Ecto neural progenitor cell (in vitro differentiated cells): ENCODE measurements at places on chromosomes 2 and 18.
A peak's percentile ranks its signal among the peaks of the same experiment; 100 is the strongest.

- DNase-seq: no peak
Observed at GRCh38 chr2:17867133-17867532, 11.3 kb upstream of the KCNS3 start.

DNA sequence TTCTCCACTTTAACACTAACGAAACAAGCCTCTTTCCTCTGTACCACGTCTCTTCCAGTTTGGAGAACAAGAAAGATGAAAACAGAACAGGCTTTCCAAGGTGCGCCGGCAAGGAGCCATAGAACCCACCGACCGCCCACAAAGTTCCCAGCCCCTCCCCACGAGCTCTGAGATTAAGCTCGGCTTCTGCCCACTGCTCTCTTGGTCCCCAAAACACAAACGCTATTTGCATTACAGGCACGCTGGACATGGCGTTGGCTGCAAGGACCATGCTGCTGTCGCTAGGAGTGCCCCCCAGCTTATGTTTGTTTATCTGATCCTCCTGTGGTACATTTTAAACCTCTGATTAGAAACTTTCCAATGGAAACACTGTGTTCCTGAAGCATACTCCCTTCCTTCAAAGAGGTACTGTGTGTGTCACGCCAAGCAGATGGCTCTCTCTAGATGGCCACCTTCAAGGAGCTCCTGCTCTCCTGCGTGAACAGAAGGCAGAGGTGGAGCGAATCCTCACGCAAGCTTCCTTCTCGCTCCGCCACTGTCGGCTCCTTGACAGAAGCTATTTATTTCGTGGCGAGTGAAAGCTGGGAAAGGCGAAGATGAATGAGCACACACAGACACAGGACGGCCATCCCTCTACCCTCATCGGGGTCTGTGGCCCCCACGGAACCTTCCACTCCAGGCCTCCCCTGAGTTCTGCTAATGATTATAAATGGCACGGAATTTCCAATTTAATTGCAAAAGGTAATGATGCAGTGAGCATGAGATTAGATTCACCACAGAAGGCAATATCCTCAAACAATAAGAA, 166.2 kb downstream of the EIPR1 start:
- no peak for DNase-seq

- DNase-seq: no peak
Observed at GRCh38 chr2:69298261-69298660, 88.8 kb downstream of the GFPT1 start.

DNA sequence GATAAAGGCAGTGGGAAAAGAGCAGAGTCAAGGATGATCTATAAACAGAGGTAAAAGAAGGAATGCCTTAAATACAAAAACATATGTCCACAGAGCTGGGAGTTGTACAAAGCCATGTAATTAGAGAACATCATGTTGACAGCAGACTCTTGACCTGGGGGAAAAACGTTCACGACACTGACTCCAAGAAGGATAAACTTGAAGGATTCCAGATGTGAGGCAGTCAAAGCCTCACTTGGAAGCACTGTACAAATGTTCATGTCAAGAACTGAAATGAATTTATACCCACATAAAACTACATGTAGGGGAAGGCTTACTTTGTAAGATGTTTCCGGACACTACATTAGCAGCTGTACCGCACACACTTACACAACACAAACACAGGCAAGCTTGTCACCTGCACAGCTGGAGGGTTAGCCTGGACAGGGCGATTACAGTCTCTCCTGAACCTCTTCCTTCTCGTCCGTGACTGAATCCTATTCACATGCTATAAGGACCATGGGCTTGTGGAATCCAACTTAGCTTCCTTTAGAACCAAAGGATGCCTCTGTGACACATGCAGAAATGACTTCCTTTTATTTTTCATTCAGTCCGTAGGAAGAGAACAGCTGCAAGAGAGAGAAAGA, 88.6 kb downstream of the SH3YL1 start:
- DNase-seq: no peak

DNA sequence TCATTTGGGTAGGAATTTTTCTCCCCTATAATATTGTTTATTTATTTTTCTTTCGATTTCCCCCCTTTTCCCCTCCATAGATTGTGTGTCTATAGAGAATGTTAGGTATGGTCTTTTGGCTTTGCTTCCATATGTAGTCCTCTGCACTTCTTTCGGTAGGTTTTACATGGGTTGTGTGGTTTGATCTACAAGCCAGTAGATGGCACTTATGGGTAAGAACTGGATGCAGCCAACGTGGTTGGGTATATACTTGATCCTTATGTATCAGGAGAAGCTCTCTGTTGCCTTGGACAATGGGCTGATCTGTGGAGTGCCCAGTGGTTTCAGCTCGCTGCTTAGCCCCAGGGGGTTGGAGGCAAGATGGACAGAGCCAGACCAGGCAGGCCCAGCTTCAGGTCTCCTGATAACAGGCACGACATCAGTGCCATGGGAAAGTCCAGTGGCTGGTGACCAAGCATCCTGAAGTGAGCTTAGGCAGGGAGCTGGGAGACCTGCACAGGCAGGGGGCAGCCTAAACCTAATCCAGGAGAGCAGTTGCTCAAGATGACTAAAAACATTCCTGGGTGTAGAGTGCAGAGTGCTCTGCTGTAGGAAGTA, 488.3 kb downstream of the CCDC85A start:
- no peak for DNase-seq

GRCh38 chr18:55272510-55273243, 313.4 kb upstream of the CCDC68 start:
- no peak for DNase-seq

DNA sequence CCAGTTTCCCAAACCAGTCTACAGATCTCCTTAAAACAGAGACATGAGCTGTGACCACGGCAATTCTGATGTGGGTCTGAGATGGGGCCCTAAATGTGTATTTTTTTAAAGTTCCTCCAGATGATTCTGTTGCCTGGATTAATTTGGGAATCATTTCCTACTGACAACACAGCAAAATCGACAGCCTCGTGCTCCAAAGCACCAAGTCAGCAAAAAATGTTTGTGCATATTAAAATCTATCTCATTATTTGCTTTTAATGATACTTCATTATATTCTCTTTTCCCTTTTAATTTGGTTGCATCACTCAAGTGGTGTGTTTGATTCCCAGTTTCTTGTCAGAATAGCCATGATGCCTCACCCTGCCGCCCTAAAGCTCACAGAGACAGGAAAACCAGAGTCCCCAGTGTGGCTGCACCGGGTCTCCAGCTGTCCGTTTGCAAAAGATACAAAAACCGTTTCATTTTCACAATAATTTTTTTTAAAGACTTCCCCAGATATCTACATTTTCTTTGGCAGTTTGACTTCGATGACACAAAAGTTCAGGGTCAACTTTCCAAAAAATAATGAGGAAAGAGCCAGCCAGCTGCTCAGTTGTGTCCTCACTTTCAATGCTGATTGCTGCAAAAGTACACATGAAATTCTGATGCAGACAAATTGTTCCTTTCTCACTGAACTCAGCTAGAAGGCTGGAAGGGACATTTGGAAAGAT, 443.2 kb upstream of the ID2 start:
- DNase-seq: peak; percentile 18

DNA sequence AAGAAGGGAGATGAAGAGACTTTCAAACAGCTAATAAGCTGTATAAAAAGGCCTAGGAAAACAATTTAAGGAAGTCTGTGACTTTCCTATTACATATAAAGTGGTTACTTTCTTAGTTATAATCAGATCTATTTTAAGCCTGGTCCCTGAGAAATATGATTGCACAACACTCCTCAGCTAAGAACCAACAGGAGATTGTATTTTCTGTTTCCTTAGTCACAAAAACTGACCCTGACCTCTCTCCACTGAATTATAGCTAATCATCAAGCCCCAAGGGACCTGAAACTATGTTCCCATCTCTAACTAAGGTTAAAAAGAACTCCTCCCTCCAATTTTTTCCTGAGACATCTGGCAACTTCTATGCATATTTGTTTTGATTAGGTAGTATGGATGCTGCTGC, 106.9 kb downstream of the ROCK1 start:
- DNase-seq: no peak

DNA sequence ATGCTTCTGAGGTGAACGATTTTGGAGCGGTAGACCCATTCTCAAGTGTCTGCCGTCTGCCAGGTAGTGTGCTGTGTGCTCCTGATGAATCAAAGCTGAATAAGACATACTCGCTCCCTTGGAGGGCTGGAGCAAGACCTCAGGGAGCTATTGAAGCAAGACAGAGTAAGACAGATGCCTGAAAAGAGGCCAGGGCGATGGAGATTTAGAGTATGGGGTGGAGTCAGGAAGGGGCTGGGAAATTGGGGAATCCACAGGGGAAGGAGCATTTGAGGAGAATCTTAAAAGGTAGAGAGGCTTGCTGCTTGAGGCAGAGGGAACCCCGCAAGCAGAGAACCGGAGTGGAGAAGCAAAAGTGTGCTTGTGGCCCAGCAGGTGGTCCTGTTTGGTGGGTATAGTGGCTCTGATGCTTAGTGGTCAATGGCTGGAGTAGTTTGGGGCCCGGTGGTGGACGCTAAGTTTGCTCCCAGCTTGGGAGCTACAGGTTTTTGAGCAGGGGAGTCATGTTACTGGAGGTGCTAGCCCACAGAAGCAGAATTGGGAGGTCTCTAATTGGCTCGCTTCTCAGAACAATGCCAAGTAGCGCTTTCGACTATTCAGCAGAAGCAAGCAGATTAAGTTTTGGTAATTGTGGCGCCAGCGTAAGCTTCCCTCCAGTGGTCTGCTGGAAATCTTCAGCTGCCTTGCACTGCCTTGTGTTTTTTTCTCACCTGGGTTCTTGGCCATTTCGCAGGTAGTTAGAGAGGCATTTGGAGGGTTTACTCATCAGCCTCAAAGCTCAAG, 2.0 kb downstream of the CNNM4 start:
- peak; percentile 66 for DNase-seq
